ENCODE measurements at places on chromosomes 16 and 17. TPM values are rescaled to one million over a fixed set of nuclear protein-coding genes. Genes with fewer than 3 reads are reported as not detected.

DNA sequence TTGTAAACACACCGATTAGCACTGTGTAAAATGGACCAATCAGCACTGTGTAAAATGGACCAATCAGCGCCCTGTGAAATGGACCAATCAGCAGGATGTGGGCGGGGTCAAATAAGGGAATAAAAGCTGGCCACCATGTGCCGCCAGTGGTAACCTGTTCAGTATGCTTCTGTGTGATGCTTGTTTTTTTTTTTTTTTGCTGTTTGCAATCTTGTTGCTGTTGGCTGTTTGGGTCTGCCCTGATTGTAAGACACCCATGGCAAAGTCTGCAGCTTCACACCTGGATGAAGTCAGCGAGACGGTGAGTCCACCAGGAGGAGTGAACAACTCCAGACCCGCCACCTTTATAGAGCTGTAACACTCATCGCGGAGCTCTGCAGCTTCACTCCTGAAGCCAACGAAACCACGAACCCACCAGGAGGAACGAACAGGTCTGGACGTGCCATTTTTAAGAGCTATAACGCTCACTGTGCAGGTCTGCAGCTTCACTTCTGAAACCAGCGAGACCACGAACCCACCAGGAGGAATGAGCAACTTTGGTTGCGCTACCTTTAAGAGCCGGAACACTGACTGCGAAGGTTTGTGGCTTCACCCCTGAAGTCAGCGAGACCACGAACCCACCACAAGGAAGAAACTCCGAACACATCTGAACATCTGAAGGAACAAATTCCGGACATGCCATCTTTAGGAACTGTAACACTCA lies 85.0 kb upstream of the MED9 start:
- DNase-seq, result no peak

- DNase-seq, result no peak
Measured at GRCh38 chr16:9817586-9817985, 364.6 kb downstream of the GRIN2A start.

DNA sequence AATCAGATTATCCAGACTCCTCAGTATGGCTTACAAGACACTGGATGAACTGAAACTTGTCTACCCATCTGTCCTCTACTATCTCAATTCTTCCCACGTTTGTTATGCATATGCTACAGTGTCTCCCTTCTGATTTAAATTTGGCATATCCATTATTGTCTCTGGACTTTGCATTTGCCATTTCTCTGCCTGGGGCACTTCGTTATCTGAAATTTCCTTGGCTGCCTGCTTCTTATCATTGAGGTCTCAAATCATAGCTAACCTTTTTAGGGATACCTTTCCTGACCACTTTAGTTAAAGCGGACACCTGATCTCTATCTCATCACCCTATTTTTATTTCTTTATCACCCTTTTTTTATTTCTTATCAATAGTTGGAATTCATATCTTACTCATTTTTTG lies 853.4 kb downstream of the KCNJ2 start:
- DNase-seq, result no peak

- DNase-seq, result no peak
Measured at GRCh38 chr17:74097450-74098135, 105.9 kb upstream of the RPL38 start.

DNA sequence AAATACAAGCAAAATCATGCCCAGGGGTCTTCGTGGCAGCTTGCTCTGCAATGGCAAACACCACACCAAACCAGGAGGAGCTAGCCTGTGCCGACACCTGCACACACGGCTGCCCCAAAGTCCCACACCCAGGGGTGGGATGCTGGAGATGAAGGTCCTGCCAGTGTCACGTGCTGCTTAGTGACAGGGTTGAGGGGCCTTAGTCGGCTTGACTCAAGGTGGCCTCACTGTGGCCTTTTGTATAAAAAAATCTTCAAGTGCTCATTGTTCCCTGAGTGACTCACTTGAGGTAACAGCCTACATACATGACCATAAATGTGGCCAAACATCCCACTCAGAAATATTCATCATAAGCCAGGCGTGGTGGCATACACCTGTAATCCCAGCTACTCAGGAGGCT lies 7.3 kb downstream of the TRIM65 start:
- DNase-seq, result no peak

GRCh38 chr16:78489072-78489471 lies 389.6 kb downstream of the WWOX start:
- DNase-seq, result no peak

- no peak for DNase-seq
Measured at GRCh38 chr16:12006637-12007036, 30.1 kb downstream of the SNX29 start.

DNA sequence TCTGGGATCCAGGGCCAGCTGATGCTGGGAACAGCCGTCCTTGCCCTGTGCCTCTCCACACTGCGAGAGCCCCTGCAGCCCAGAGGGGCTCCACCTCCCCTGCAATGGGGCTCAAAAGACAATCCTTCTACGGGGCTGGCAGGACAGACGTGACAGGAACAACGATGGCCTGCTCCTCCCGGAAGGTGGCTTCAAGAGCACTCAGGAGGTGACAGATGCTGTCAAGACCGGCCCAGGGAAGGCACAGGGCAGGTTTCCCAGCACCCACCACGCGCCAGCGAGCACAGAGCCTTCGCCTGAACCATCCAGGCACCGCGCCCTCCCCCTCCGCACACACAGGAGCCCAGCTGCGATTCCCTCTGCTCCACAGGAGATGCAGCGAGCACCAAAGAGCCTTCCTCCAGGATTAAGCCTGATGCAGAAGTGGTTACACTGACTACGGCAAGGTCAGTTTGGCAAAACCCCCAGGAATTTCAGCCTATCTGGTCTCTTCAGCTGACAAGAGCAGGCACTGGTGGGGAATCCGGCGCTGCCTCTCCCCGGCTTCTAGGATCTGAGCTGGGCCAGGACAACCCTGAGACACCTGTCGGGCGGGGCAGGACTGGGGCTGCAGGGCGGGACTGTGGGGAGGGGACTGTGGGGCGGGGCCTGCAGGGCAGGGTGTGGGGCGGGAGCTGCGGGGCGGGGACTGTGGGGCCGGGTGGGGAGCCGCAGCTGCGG lies 103.4 kb downstream of the ZNF778 start:
- DNase-seq, result peak; percentile 80

- DNase-seq, result no peak
Measured at GRCh38 chr16:77946823-77947222, 75.5 kb upstream of the CLEC3A start.

DNA sequence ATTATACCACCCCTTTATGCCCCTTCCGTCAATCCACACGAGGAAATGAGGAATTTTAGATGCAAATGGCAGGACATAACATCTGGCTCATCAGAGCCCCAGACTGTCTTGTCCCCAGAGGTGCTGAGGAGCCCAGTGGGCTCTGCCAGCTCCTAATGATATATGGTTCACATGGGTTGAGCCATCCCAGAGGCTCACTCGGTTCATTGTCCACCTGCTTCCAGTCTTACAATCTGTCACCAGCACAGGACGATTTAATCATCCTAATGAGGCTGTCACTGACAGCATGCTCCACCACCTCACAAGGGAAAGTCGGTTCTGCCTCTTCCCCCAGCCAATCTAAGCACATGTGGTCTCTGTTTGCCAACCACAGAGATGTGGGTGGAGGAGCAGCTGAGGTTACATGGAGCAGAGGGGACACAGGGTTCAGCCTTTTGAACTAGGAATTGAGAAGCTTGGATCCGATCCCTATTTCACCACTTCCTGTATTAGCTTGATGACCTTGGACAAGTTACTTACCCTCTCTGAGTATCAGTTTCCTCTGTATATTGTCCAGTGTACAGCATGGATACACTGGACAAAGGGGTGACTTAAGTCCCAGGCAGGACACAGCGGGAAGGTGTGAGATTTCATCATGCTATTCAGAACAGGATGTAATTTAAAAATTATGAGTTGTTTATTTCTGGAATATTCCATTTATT lies 27.0 kb upstream of the DHX8 start:
- DNase-seq, result peak; percentile 48

DNA sequence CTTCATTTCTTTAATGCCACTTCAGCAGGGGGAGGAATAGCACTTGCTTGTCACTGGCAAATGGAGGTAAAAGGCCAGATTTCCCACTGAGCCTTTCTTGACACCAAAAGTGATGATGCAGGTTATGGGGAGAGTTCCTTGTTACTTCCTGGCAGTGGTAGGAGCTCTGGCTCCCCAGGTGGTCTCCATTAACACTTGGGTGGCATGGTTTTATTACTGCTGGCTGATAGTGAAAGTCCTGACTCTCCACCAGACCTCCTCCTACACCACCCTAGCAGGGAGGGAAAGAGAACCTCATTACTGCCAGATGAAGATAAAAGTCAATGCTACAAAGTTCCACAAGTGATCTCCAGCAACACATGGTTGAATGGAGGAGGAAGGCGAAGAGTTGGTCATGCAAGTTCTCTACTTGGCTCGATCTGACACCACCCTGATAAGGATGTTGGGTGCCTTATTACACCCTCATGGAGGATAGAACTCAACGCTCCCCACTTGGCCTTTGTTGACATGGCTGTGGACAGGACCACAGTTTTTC lies 152.7 kb upstream of the GNAO1 start:
- no peak for DNase-seq

DNA sequence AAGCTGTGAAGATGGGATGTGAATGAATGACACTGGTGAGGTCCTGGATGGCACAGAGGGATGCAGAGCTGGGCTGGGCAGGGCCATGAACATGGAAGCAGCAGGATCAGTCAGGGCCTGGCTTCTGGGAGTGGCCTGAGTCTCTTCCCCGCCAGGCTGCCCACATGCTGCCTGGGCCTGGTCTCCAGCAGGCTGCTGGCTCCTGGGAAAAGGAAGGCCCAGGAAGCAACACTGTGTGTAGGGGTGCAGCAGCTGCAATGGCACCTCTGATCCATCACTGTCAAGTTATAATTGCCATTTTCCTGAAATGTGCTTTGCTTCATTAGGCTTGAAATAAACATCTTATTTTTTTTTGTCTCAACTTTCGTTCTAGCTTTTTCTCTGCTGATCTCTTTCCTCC lies 260.2 kb upstream of the N4BP1 start:
- no peak for DNase-seq

DNA sequence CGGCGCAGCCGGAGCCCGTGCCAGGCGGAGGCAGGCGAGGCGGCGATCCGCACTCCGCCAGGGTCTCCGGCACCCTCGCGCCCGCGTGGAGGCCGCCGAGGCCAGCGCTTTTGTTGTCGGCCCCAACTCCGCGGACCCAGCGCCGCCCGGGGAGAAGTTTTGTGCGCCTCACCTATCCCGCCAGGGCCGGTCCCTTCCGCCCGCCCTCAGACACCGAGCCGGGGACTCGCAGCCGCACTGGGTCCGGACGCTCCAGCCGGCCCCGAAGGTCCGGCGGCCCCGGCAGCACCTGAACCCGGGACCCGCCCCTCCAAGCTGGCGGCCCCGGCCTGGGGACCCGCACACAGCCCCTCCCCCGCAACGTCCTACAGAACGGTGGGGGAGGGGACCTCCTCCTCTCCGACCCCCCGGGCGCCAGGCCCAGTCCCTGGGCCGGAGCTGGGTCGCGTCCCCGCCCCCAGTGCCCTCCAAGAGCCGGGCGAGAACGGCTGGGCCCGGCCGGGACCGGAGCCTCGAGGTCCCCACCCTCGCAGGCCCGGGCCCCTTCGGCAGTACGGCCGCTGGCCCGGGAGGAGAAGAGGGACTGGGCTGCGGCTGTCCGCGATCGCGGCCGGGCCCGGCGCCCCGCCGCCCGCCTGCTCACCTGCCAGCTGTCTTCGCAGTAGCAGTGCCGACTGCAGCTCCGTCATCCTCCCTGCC lies 698 bp downstream of the UBE2G1 start:
- peak; percentile 61 for DNase-seq

DNA sequence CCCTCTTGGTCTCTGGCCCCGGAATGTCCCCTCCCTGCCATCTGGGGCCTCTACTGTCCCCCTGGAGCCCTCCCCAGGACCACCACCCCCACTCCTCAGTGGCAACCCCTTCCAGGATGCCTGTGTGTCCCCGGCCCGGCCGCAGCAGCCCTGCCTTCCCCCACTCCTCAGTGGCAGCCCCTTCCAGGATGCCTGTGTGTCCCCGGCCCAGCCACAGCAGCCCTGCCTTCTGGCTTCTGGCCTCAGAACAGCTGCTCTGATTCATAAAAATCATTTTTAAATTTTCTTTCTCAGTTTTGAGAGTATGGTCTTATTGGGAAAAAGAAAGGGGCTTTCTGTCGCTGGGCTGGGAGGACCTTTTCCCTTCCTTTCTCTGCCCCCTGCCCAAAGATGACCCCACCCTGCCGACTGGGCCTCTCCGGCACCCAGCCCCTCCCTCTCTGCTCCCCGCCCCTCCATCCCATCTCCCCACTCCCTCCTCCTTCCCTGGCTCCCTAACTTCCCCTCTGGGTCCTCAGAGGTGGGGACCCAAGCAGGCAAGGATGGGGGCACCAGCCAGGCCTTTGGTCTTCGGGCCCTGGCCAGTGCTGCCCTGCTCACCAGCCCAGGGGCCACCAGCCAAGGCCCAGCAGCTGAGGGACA lies 40.5 kb downstream of the BAHCC1 start:
- no peak for DNase-seq

GRCh38 chr16:337975-338575 lies 14.4 kb downstream of the AXIN1 start:
- no peak for DNase-seq

DNA sequence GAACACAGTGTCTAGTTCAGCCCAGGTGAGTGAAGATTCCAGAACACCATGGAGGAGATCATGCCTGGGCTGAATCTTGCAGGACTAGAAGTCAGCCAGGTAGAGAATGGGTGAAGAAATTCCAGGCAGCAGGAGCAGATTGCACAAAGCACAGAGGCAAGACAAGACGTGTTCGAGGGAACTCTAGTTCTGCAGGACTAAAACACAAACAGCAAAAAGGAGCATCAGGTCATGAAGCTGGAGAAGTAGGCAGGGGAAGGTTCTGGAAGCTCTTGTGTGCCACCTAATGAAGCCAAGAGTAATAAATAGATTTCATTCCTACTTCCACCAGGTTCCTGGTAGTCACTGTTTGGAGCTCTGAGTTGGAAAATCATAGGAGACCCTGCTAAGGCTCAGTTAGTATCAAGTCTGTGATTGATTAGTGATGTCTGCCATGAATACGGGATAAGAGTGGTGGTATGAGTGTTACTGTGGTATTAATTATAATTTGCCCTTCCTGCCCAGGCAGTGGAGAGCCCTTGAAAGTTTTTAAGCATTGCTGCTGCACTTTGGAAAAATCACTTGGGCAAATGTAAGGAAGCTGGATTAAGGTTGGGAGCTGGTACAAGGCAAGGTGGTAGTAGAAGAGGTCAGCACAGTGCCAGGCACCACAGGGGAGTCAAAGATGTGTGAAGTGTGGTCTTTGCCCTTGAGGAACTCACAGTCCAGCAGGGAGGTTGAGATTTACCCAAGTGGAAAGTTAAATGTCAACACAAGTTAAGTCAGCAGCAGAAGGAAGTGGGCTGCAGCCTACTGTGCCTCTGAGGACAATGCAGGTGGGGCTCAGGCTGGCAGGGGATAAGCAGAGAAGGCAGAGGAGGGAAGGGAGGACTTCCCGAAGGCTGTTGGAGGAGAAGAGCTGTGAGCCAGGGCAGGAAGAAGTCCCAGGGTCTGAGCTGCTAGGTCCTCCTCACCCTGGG lies 13.5 kb upstream of the FOXN1 start:
- no peak for DNase-seq

CDH3 gene
- total RNA-seq, result not detected

OXLD1 gene
- total RNA-seq, result 16.1 TPM

CCL5 gene
- 1.6 TPM for total RNA-seq

KRTAP1-5 gene
- total RNA-seq, result not detected

TAT gene
- total RNA-seq, result 0.13 TPM

ITGAD gene
- total RNA-seq, result not detected

TOM1L1 gene
- 7.0 TPM for total RNA-seq

Measured in Right ventricle myocardium superior (tissue), 1 donor.